H1 (cell line): ENCODE measurements at places on chromosomes 11 and 22.

- no peak for DNase-seq
- H3K27me3 ChIP-seq = peaks cover 1% of the 10 kb centered on the region
- H3K4me1 ChIP-seq = no peaks in the 10 kb centered on the region
- no peak overlapping the region for H3K4me3 ChIP-seq
These were observed 2.2 kb downstream of the HBG2 start for GRCh38 chr11:5252192-5252918.

GRCh38 chr11:9861860-9862725 lies 198.2 kb downstream of the SWAP70 start:
- no peak overlapping the region for H3K27ac ChIP-seq
- H3K4me1 ChIP-seq = peaks cover 13% of the 10 kb centered on the region; the same call in 1 of the 2 replicates
- no peak overlapping the region for H3K4me3 ChIP-seq
- no peaks in the 10 kb centered on the region for H3K36me3 ChIP-seq
- no peaks in the 10 kb centered on the region for H3K27me3 ChIP-seq
- peak; percentile 67 for DNase-seq

GRCh38 chr11:78203184-78203583 lies 14.5 kb downstream of the USP35 start:
- no peak overlapping the region for H3K4me3 ChIP-seq
- no peak overlapping the region for H3K27ac ChIP-seq
- no peaks in the 10 kb centered on the region; the same call in 1 of the 2 replicates for H3K4me1 ChIP-seq
- H3K36me3 ChIP-seq = no peaks in the 10 kb centered on the region
- no peak for DNase-seq
- no peaks in the 10 kb centered on the region for H3K27me3 ChIP-seq

DNA sequence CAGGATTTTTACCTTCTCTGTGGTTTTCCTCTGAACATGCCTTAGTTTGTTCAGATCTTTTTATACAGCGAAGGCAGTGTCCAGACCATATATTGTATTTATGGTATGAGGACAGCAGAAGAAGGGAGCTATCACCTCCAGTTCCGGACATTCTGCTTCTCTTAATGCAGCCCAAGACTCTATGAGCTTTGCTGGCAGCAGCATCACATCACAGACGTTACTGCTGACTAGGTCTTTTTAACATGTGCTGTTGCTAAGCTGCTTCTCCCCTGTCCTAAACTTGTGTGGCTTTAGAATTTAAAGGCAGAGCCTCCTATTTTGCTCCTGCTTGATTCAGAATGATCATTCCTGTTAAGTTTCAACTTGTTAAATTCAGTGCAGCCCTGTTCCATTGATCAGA lies 13.4 kb downstream of the MICAL2 start:
- H3K27ac ChIP-seq = no peak overlapping the region
- H3K36me3 ChIP-seq = no peaks in the 10 kb centered on the region
- H3K4me3 ChIP-seq = no peak overlapping the region
- H3K27me3 ChIP-seq = no peaks in the 10 kb centered on the region
- DNase-seq = no peak

DNA sequence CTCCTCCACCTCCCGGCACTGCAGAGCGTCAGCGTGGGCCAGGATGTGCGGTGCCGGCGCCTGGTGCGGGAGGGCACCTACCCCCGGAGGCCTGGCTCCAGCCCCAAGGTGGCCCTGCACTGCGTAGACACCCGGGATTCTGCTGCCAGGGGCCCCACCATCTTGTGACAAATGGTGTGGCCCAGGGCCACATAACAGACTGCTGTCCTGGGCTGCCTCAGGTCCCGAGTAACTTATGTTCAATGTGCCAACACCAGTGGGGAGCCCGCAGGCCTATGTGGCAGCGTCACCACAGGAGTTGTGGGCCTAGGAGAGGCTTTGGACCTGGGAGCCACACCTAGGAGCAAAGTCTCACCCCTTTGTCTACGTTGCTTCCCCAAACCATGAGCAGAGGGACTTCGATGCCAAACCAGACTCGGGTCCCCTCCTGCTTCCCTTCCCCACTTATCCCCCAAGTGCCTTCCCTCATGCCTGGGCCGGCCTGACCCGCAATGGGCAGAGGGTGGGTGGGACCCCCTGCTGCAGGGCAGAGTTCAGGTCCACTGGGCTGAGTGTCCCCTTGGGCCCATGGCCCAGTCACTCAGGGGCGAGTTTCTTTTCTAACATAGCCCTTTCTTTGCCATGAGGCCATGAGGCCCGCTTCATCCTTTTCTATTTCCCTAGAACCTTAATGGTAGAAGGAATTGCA lies 13.5 kb downstream of the TSKU start:
- no peaks in the 10 kb centered on the region for H3K36me3 ChIP-seq
- no peaks in the 10 kb centered on the region for H3K27me3 ChIP-seq
- no peak overlapping the region for H3K4me3 ChIP-seq
- H3K4me1 ChIP-seq = peaks cover 19% of the 10 kb centered on the region

DNA sequence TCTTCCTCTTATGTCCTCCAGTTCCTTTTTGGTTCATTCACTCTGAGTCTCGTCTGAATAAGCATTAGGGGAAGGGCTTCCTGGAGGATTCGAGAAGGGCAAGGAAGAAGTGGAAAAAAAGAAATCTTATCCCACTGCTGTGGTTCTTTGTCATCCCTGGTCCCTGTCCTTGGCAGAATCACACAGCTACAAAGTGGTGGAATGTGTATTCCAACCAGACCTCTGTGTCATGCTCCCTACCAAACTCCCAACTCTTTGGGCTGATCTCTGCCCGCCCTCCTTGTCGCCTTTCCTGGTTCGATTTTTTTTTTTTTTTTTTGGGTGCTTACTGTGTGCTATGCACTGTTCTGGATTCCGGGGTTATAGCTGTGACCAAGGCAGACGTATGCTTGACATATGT lies 61.0 kb downstream of the TEAD1 start:
- no peak for DNase-seq
- no peak overlapping the region for H3K27ac ChIP-seq
- no peaks in the 10 kb centered on the region for H3K27me3 ChIP-seq
- H3K36me3 ChIP-seq = no peaks in the 10 kb centered on the region

- no peak overlapping the region for H3K4me3 ChIP-seq
- DNase-seq = no peak
- H3K27me3 ChIP-seq = no peaks in the 10 kb centered on the region
- H3K27ac ChIP-seq = no peak overlapping the region
These were observed 59.2 kb downstream of the CACNG2 start for GRCh38 chr22:36644333-36644757.

DNA sequence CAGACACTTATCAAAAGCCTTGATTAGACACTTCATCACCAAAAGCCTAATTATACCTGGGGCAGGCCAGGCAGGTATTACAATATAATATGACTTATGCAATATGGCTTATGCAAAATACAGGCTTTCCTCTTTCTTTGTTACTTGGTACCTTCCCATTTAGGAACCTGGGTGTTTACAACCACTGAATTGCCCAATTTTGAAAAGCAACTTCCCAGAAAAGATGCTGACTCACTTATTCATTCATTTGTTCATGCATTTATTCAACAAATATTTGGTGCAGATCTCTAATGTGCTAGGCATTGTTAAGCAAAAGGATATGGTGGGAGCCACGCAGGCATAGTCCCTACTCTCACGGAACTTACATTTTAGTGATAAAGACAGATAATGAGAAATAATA lies 13.6 kb upstream of the JAML start:
- no peak overlapping the region for H3K27ac ChIP-seq
- no peaks in the 10 kb centered on the region for H3K27me3 ChIP-seq
- no peaks in the 10 kb centered on the region for H3K36me3 ChIP-seq
- no peaks in the 10 kb centered on the region for H3K4me1 ChIP-seq
- H3K4me3 ChIP-seq = no peak overlapping the region

GRCh38 chr22:49670456-49671330 lies 157.0 kb downstream of the BRD1 start:
- H3K36me3 ChIP-seq = no peaks in the 10 kb centered on the region
- H3K27ac ChIP-seq = no peak overlapping the region

GRCh38 chr11:82859750-82860149 lies 40.5 kb downstream of the PRCP start:
- H3K4me3 ChIP-seq = no peak overlapping the region
- H3K27ac ChIP-seq = no peak overlapping the region
- no peaks in the 10 kb centered on the region for H3K4me1 ChIP-seq
- no peaks in the 10 kb centered on the region for H3K36me3 ChIP-seq
- H3K27me3 ChIP-seq = no peaks in the 10 kb centered on the region

DNA sequence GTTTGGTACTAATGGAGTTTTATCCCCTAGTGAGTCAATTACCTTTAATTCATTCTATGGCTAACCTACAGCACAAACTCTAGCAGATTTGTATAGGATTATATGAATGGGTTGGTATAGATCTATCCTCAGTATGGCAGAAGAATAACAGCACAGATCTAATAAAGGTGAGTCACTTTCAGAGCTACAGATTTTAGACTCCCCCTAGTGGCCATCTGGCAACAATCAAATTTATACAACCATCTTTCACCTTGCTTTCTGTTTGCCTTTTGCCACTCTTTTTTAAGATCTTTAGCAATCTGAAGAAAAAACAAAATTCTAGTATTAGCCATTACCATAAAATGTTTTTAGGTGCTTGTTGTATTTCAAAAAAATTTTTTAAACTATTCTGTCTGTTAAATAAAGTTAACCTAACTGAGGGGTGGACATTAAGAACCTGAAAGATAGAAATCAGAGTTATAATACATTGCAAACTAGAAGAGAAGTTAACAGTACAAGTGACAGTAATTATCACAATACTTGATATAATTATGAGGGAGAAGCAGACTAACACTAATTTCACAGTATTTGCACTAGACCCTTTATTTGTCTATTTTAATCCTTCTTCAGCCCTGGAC lies 25.8 kb downstream of the DDIAS start:
- H3K27me3 ChIP-seq = no peaks in the 10 kb centered on the region
- no peak for DNase-seq
- no peaks in the 10 kb centered on the region for H3K4me1 ChIP-seq

GRCh38 chr11:33310720-33311500 lies 53.7 kb downstream of the HIPK3 start:
- H3K27me3 ChIP-seq = no peaks in the 10 kb centered on the region
- no peaks in the 10 kb centered on the region for H3K36me3 ChIP-seq

DNA sequence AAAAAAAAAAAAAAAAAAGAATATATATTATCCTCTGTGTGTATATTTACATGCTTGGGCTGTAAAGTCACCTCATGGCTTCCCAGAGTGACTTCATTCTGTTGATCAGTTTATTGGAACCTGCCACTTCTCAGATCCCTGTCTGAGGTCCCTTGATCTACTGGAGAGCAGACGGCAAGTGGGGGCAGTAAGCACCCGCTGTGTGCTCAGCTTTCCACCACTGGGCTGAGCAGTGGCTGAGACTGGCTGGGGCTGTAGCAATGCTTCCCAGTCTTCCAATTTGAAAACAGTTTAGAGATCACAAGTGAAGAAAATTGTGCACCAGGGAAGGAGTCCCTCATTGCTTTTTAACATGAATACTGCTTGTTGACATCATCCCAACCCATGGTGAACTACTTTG lies 6.9 kb upstream of the RBM4B start:
- no peak for DNase-seq
- H3K4me1 ChIP-seq = no peaks in the 10 kb centered on the region
- H3K27me3 ChIP-seq = no peaks in the 10 kb centered on the region
- no peak overlapping the region for H3K4me3 ChIP-seq

- no peak for DNase-seq
- H3K27ac ChIP-seq = peak overlapping the region; percentile 82
- no peak overlapping the region for H3K4me3 ChIP-seq
- H3K36me3 ChIP-seq = peaks cover 34% of the 10 kb centered on the region
- no peaks in the 10 kb centered on the region for H3K27me3 ChIP-seq
These were observed 30.6 kb downstream of the CAPN1 start for GRCh38 chr11:65212226-65212801.
